ENCODE measurements at places on chromosomes 13 and 19.

GRCh38 chr13:99176309-99177276 is 24.1 kb upstream of the UBAC2 start:
- peak; percentile 88 for DNase-seq

- DNase-seq, result peak; percentile 59
Measured at GRCh38 chr13:45511310-45512097, 46.8 kb downstream of the COG3 start.

GRCh38 chr13:105972306-105972721 is 563.1 kb downstream of the EFNB2 start:
- no peak for DNase-seq

- DNase-seq, result peak; percentile 89
Measured at GRCh38 chr13:114128624-114129522, 3.5 kb downstream of the RASA3 start.

GRCh38 chr19:13952931-13953531 is 722 bp downstream of the DCAF15 start:
- peak; percentile 92 for DNase-seq

DNA sequence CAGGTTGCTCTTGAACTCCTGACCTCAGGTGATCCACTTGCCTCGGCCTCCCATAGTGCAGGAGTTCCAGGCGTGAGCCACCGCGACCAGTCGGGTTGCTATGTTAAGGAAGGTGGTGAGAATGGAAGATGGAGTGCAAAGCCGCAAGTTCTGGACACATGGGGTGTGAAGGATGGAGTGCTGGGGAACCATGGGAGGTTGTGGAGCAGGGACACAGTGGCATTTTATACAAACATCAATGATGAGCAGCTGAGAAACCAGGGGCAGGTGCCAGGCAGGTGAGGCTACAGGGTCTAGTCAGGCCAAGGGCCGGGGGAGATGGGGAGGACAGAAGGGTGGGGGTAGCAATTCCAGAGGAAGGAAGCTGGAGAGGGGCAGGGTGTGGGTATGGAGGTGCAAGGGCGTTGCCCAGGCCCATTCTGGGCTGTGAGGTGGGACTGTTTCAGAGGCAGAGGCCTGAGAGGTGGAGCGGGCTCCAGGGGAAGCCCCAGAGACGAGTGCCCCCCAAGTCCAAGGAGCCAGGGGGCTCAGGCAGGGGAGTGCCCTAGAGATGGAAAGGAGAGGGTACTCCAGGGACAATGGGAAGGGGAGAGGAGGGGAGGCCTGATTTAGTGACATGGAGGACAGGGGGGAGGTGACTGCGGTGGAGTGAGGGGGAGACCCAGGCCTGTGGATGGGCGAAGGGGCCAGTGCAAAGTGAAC is 1.9 kb upstream of the RAX2 start:
- no peak for DNase-seq

- DNase-seq, result no peak
Measured at GRCh38 chr19:40054632-40055031, 1.4 kb downstream of the ZNF780B start.

DNA sequence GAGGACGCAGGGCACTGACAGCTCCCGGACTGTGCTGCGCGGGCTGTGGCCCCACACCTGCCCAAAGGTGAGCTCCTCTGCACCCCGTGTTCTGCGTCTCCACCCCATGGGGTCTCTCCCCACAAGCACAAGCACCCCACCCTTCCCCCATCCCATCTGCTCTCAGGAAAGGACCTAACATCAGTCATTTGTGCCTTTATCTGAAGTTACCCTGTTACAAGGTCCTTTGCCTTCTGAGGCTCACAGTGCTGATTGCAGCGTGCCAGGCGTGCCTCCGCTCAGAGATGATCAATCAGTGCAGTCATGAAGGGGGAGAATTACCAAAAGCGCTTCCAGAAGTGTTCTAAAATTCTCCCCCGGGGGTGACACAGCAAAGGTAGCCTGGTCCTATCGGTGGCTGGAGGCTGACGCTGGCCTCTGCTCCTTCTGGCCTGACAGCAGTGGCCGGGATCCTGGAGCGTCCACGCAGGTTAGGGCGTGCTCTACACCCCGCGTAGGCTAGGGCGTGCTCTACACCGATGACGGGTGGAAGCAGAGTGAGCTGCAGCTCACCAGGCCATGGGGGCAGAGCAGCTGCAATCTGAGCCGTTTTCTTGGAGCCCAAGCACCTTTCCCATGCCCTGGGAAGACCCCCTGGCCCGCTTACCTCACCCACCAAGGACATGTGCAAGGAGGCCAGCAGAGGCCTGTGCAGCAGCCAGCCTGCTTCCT is 84.7 kb upstream of the TM9SF2 start:
- DNase-seq, result no peak

- DNase-seq, result peak; percentile 24
Measured at GRCh38 chr13:79874396-79875360, 393.7 kb downstream of the NDFIP2 start.
